Fibroblast of the aortic adventitia (primary cell): ENCODE measurements at places on chromosomes 7 and 10.
A peak's percentile ranks its signal among the peaks of the same experiment; 100 is the strongest.

GRCh38 chr10:47025540-47026300 lies 114.5 kb downstream of the PTPN20 start:
- DNase-seq = peak; percentile 86

DNA sequence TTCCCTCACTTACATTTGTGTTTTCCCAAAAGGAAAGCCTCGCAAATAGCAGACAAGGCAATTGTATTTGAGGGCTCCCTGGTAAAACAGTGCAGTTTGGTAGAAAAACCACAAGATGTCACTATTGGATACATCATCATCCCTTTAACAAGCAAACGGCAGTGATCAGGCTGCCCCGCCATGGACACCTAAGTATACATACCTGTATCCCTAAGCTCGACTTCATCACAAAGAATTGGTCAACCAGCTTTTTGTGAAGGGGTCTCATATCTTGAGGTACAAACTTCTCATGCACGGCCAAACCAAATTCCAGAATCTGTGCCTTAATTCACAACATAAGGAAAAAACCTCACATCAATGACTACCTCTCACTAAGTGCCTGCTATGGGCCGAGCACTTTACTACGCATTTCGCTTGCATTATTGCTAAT lies 179.5 kb upstream of the IMMP2L start:
- DNase-seq = peak; percentile 82

DNA sequence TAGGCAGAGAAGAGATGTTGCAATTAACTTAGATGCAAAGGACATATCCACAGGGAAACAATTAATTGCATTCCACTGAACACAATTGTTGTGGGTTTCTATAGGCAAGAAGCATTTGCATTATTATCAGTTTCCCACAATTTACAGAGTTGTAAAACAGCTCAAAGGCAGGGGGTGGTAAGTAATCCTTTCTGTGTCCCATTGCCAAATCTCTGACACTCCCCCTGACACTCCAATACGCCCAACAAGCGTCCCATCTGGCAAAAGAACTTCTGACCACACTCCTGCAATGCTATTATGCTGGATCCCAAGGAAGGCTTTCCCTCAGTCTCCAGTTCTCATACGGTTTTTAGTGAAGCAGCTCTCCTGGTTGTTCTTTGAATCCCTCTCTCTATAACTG lies 179.8 kb downstream of the CXCL12 start:
- peak; percentile 17 for DNase-seq

DNA sequence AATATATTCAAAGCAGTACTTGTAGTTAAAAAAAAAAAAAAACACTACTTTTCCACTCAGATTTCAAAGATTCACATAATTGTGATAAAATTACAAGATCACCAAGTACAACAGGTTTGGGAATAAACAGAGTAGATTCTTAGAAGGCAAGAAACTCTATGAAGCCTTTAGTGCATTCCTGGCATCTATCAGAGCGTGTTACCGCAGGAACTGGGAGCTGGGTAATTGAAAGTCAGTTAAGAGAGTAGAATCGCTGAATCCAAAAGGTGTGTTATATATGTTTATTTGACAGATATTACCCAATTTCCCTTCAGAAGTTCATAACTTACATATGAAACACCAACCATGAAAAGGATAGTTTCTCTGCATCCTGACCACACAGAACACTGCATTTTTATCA lies 159.2 kb upstream of the PLXNA4 start:
- DNase-seq = no peak

DNA sequence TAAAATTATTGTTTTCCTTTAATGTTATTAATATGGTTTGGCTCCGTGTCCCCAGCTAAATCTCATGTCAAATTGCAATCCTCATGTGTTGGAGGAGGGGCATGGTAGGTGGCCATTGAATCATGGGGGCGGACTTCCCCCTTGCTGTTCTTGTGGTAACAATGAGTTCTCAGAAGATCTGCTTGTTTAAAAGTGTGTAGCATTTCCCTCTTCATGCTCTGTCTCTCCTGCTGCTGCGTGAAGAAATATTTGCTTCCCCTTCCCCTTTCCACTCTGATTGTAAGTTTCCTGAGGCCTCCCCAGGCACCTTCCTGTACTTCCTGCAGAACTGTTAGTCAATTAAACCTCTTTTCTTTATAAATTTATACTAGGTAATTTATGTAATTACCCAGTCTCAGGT lies 27.5 kb downstream of the VIM start:
- no peak for DNase-seq

GRCh38 chr7:93327006-93327633 lies 95.0 kb downstream of the VPS50 start:
- DNase-seq = peak; percentile 89
